ENCODE measurements at places on chromosomes 7 and 10.
A peak's percentile ranks its signal among the peaks of the same experiment; 100 is the strongest.

DNA sequence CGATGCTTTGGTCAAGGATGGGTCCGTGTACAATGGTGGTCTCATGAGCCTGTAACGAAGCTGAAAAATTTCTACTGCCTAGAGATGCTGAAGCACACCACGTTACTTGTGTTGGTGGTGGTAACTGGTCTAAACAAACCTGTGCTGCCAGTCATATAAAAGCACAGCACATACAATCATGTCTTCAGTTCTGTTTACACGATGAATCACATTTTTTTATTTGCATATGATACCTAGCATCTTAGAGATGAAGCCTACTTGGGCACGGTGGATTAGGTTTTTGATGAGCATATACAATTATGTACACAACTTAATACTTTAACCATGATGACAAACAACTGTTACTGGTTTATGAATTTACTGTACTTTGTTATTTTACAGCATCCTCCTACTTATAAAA is 201.0 kb downstream of the ZMYND11 start:
- no peak for DNase-seq

DNA sequence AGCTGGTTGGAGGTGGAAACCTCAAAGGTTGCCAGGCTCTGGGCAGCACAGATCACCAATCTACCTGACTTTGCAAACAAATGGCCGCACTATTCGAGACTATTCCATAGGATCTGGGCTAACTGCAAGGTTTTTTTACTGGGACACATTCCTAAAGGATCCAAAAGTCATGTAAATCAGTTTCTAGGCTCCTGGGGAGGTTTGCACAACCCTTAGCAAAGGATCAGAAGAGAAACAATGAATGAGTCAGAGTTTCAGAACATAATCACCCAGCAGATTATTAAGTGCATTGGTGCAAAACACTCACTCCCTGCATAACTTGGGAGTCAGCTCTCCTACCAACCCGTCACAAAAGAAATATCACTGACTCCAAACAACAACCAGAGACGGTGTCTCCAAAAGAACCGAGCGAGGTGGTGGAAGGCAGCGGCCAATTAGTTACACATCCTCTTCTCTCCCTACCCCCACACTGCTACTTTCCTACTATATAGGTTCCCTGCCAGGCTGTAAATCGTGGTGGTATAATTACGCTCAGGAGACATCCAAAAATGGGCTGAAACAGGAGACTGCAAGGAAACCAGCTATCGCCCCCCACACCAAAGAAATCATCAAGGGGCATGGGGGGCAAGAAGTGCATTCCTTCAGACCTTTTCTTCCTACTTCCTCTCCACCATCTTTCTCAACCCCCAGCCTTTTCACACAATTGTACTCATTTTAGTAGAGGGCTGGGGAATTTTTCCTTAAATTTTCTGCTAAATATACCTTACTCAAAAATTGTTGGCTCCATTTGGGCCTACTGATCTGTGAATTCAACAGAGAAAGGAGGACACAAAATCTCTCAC is 3.2 kb downstream of the UBE2H start:
- no peak for DNase-seq

- DNase-seq, result no peak
These were observed 489.5 kb downstream of the GATA3 start for GRCh38 chr10:8544057-8544380.

DNA sequence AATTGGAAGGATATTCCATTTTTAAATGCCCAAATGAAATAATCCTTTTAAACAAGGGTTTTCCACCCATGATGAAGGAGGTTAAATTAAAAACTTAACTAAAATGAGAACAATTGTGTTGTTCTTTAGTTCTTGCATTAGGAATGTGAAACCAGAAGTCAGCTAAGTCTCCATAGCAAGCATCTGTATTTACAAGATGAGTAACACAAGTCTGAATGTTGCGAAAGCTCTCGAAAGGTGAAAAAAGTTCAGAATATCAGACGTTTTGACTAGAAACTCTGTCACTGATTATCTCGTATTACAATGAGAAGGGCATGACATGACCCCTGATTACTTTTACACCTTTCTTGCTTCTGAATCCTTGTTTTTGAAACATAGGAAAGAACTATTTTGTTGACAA is 149.6 kb downstream of the BICC1 start:
- no peak for DNase-seq

DNA sequence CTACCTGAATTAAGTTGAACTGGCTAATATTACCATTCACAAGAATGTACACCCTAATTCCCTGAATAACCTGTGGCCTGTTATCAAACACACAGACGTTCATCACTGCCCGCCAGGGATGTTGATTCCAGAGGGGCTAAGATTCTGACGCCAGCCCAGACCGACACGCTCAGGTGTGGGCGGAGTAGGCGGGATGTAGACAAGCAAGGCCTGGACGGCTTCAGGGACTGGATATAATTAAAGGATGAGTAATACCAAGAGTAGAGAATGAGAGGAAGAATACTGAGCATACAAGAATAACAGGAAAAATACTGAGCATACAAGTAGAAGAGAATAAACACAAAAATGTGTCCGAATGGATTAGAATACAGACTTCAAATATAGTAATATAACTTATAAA is 29.0 kb downstream of the CUBN start:
- no peak for DNase-seq

DNA sequence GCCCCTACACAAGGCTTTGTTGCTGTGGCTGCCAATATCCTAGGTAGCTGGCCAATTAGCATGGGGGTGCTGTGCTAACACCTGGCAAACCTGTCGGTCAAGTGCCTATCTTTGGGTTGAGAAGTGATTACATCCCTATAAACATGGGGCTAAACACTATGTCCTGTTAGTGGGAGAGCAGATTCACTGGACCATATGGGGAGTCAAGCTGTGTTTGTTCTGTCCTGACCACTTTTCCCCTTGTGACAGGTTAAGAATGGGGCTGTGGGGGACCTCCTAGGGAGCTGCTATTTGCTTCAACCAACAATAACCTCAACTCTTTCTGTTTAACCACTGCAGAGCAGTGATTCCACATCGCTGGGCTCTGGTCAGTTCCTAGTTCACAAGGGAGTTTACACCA is 151.5 kb upstream of the AOAH start:
- DNase-seq, result no peak

DNA sequence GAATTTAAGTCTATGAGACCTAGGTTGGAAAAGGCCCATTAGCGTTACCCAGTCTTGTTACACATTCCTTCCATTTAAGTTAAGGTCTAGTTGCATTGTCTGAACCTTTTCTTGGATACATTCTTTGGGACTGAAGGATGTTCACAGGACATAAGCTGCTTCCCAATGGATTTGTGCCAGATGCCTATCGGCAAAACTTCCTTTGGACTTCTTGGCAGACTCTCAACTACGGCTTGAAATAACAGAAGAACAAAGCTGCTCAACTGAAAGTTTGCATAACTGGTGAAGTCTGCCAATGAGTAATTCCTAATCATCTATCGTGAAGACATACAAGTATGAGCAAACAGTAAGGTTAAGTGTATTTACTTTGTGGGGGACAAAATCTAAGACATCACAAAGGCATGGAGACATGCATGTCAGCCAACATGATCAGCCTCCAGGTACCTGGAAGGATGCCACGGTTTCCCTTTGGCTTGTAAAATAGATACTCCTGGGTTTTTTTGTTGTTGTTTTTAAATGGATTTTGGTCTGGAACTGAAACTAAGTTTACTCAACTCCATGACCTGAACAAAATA is 35.4 kb downstream of the MALSU1 start:
- no peak for DNase-seq

GRCh38 chr10:3425261-3425660 is 252.7 kb upstream of the PITRM1 start:
- DNase-seq, result no peak

DNA sequence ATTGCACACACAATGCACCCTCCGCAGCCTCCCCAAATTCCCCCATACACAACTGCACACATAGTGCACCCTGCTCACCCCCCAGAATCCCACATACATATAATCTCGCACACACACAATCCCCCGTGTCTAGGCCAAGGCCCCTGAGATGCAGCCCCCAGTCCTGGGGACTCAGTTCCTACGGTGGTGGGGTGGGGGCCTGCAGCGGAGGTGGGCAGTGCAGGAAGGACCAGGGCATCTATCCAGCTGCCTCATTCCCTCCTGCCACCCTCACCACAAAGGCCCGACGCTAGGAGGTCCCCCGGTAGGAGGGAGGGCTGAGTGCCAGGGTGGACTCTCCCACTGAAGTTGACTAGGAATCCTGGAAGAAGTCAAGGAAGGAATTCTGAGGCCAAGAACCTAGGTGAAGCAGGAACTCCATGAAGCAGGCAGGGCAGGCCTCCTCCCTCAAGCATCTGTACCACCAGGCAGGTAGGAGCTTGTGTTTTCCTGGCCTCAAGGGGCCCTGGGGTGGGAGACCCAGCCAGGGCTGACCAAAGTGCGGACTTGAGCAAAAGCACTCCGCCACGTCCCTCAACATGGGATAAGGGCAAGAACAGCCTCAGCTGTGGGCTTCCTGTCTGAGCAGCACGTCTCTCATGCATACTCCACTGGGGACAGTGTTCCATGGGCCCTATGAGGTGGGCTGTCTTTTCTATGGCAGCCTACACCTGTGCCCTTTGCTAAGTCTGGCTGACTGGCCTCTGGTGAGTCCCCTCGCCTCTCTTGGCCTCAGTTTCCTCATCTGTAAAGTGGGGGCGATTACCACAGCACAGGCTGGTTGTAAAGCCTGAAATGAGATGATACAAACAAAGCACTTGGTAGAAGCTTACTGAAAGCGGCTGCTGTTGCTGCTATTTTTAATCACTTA is 145.7 kb downstream of the MAPK8 start:
- DNase-seq, result no peak

GRCh38 chr10:30992681-30993080 is 39.0 kb downstream of the ZNF438 start:
- no peak for DNase-seq

DNA sequence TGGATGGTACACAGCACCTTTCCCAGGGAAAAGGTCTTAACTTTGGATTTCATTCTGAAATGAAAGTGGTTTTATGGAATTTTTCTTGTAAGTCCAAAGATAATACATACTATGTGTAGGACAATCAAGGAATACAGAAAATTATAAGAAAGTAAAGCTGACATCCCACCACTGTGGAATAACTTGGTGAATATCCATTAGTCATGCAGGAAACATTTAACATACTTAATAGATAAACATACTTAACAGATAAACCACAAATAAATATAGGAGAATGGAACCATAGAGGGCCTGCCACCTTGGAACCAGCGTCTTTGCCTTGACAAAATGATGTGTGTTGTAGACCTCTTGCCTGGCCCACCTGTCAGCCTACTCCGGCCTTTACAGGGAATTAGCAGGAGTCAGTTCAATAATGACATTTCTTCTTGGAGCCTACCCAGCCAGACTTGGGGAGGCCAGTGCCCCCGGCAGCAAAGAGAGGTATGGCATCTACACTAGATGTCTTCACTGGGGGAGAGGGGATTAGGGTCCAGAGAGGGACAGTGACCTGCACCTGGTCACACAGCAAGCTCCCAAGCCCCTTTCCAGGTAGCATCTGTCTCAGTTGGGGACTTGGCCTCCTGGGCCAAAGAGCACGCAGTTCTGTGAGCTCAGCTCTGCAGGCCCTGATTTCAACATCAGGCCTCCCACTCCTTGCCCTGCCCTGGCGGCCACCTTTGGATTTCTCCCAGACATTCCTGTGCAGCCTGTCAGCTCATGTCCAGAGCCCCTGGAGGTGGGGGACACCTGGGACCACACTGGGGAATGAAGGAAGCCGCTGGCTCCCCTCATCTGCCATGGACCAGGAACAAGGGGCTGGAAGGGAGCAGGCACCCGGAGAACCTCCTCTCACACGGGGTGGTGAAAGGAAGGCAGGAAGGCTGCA is 112.6 kb upstream of the PPIF start:
- no peak for DNase-seq

GRCh38 chr10:100741378-100742075 is 3.9 kb upstream of the PAX2 start:
- no peak for DNase-seq

- DNase-seq, result no peak
These were observed 9.7 kb upstream of the ADCY1 start for GRCh38 chr7:45564485-45564884.

DNA sequence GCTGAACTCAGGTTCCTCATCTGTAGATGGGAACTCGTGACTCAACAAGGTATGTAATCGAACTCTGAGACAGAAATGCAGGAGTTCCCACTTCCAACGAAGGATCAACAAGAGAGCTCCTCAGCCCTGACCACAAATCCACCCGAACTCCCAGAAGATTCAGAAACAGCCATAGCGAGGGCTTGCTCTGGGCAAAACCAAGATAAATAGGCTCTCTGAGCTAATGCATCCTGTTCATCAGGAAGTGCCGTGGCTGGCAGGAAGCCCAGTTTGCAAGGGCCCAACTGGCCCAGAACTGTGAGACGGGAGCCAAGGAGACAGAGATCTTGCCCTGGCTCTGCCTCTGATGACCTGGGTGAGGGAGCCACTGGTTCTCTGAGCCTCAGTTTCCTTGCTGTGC is 141.7 kb upstream of the PFKP start:
- DNase-seq, result no peak

DNA sequence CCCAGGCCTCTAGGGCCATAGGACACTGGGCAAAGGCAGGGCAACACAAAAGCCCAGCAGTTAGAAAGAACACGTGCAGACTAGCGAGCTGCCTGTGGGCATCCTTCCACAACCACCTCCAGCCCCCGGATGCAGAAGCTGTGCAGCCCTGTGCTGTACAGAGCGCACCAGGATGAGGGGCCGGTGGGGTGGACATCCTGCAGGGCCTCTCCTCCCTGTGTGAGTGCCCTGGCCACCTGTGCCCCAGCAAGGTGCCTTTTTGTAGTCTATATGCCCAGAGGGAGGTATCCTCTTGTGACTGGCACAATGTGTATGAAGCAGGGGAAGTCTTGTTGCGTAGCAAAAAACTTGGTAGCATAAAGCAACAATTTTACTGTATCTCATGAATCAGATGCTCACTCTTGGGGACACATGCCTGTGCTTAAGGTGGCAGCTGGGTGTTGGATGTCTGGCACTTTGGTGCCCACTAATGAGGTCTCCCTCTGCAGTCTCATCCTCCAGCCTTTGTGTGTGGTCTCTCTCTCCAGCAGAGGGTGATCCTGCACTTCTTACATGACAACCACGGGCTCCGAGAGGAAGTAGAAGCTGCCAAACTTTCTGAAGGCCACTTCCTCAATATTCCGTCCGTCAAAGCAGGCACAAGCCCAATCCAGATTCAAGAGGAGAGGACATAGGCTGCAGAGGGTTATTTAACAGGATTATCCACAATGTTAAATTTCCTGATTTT is 8.7 kb downstream of the NCAPG2 start:
- DNase-seq, result peak; percentile 19

DNA sequence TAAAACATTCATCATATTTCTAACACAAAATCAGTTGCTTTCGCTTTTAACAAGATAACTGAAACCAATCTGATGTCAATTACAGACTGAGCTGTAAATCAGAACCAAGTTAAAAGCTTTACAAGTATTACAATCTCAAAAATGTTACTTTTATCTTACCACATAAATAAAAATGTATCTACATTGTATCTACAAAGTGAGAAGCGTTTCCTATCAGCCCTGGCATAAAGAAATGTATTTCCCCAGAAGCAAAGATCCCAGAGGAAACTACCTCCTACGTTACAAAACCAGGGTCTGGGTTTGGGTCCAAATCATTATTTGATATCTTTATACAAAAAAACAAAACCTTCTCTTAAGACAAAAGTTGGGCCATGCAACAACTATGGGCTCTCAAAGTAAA is 2.6 kb downstream of the SMURF1 start:
- DNase-seq, result no peak

GRCh38 chr7:66296557-66296956 is 91.4 kb downstream of the TPST1 start:
- no peak for DNase-seq

GRCh38 chr10:99370993-99371392 is 41.8 kb downstream of the CNNM1 start:
- DNase-seq, result no peak

- DNase-seq, result no peak
These were observed 41.0 kb downstream of the UBE2H start for GRCh38 chr7:129911790-129912189.

- no peak for DNase-seq
These were observed 141.7 kb downstream of the PCLO start for GRCh38 chr7:83021032-83021431.
